ENCODE measurements at places on chromosomes 2 and 18.

GRCh38 chr18:24766376-24766775 is 305.9 kb downstream of the HRH4 start:
- no peak for DNase-seq

- no peak for DNase-seq
Observed at GRCh38 chr2:9077691-9078090, 74.2 kb upstream of the MBOAT2 start.

DNA sequence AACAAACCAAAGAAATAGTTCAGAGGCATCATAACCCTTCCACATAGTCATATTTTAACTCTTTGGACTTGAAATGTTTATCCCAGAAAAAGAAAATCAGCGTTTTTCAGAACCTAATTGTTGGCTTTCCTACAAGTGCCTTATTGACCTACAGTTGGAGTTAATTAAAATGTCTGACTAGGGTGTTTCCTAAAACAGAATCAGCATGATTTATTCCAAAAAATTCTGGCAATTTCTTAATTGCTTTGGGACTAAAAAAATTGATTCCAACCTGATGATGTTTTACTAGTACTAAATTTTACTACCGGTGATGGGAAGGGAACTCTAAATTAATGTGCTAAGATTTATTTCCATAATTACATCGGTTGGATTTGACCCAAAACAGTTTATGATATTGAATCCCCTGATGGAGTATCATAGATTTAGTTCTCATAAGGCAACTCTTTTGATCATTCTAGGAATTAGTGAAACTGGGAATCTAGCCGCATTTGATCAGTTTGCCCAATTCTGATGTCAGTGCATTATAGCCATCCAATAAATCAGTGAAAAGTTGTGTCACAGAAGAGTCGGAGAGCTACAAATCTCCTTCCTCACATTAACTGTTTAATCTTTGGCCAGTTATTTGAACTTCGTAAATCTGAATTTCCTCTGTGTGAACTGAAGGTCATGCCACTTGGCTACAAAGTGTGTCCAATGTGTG is 134.3 kb upstream of the DSEL start:
- no peak for DNase-seq

GRCh38 chr18:9827793-9828505 is 57.8 kb upstream of the TXNDC2 start:
- no peak for DNase-seq

DNA sequence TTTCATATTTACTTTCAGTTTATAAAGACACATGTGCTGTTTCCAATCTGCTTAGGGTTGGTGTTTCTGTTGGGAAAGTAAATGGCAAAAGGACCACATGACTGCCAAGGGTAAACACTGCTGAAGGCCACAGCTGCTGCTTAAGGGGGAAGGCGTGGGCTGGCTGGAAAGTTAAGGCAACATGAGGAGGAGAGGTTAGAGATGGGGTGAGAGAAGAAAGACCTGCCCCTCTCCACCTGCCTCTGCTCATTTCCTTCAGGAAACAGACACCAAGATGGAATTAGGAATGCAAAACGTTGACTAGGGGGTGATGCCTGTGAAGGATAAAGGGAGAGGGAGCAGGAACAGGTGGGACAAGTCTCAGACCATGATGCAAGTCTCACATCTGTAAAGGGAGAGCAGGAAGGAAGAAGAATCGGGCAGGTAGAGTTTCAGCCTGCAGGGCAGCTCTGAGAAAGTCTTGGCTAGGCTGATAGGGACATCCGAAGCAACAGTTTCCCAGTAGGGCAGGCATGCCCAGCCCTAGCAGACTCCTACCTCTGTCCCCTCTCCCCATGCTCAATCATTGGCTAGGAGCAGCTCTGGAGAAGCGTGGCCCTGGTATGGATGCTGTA is 86.0 kb downstream of the CDC42EP3 start:
- DNase-seq, result no peak

DNA sequence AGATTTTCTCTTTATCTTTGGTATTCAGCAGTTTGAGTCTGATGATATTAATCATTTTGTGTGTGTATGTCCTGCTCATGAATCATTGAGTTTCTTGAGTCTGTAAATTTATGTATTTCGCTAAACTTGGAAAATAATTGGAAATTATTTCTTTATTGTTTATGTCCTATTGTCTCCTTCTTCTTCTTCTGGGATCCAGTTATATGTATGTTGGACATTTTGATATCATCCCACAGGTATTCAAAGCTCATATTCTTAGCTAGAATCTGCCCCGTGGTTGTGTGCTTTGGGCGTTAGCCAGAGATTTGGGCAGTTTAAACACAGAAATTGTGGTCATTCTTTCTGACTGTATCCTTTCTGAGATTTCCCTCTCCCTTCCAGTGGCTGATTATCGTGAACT is 243.0 kb upstream of the SPRED2 start:
- DNase-seq, result no peak

- no peak for DNase-seq
Observed at GRCh38 chr2:50118905-50119702, 912.8 kb downstream of the NRXN1 start.

All from stimulated activated CD4-positive, alpha-beta T cell treated with anti-CD3 and anti-CD28 coated beads, Interleukin-1b, Interleukin-23, amount 100 ng/mL, for 1 hour (primary cell).